ENCODE measurements at places on chromosomes 3 and 15.

- DNase-seq: no peak
These were observed 187.5 kb upstream of the CTNNB1 start for GRCh38 chr3:41011854-41012253.

- no peak for DNase-seq
These were observed 191.6 kb downstream of the KCNAB1 start for GRCh38 chr3:156311930-156312329.

DNA sequence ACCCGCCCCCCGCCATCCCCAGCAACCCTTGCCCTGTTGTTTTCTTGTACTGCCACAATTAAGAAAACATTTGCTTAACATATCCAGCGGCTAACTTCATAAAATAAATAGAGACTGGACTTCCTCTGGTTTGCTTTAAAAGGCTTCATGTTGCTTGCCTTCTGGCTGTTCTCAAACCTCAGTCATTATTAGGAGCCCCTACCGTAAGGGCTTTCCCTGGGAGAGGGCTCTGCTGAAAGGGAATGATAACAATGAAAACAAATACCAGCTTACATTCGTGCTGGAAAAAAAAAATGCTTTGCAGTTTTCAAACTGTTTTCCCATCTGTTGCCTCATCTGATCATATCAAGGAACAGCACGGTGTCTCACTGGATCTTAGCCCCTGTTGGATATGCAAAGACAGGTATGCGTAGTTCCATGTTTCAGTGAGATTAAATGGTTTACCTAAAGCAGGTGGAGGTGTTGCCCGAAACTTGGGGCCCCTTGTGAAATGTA lies 77.2 kb upstream of the VGLL4 start:
- no peak for DNase-seq

GRCh38 chr3:171558188-171558696 lies 98.0 kb upstream of the TNIK start:
- DNase-seq: no peak

DNA sequence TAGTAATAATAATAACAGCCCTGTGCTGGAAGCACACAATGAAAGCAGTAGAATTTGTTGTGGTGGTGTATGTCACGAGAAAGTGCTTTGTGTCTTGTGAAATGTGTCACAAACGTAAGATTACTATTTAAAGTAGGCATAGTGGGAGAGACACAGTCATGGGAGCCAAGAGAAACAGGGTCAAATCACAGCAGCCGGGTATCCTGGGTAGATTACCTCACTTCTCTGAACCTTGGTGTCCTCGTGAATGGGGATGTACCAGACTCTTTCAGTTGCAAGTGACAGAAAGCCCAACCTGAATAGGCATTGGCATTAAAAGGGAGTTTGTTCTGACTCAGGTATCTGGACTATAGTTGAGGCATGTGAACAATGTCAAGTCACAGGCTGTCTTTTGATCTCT lies 29.1 kb upstream of the SRGAP3 start:
- DNase-seq: no peak

DNA sequence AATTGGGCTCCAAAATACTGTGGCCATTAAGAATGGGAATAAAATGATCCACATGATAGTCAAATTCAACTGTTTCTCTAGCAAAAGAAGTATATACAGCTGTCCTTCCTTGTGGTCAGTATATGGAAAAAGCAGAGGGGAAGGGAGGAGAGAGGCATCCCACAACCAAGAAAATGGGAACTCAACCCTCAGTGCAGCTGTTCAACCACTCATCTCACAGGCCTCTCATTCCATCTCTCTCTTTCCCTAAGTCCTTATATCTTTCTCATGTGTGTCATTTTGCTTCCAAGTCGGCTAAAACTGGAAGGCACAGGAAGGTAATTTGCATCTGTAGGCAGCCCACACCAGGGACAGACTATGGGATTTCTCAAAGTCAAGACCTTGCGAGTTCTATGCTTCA lies 27.5 kb downstream of the AVEN start:
- DNase-seq: no peak

DNA sequence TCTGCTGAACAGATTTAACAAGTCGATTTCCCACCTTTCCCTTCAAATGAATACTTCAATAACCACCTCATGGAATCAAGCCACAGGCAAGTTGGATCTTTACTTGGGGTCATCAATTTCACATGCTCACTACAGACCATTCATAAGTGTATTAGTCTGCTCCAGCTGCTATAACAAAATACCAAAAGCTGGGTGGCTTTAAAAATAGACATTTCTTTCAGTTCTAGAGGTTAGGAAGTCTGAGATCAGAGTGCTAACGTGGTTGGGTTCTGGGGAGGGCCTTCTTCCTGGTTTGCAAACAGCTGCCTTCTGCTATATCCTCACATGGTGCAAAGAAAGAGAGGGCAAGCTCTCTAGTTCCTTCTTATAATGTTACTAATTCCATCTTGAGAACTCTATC lies 5.1 kb downstream of the GPR176 start:
- no peak for DNase-seq

- no peak for DNase-seq
These were observed 245.2 kb downstream of the IL20RB start for GRCh38 chr3:137202941-137203340.

- DNase-seq: no peak
These were observed 133.4 kb upstream of the SMAD3 start for GRCh38 chr15:66931768-66932633.

GRCh38 chr3:58121183-58121582 lies 89.6 kb downstream of the DNASE1L3 start:
- DNase-seq: no peak

GRCh38 chr15:85584872-85585271 lies 204.5 kb downstream of the AKAP13 start:
- DNase-seq: no peak

GRCh38 chr15:34436126-34436955 lies 1.3 kb downstream of the GOLGA8A start:
- DNase-seq: no peak

GRCh38 chr15:36645106-36645505 lies 65.7 kb downstream of the CDIN1 start:
- no peak for DNase-seq

DNA sequence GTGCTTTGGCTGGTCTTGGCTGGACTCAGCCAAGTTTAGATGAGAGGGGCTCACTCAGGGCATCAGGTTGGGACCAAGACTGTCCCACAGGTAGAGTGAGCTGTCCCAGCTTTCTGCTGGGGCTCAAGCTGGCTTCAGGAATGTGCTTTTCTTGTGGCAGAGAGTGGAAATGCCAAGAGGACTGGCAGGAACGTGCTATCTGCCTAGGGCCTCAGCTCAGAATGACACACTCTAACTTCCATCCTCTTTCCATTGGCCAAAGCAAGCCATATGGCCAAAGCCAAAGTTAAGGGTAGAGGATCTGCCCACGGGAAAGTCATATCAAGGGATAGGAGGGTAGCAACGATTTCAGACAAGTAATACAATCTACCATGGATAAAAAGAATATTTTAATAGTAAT lies 178.8 kb downstream of the ABHD5 start:
- DNase-seq: no peak

DNA sequence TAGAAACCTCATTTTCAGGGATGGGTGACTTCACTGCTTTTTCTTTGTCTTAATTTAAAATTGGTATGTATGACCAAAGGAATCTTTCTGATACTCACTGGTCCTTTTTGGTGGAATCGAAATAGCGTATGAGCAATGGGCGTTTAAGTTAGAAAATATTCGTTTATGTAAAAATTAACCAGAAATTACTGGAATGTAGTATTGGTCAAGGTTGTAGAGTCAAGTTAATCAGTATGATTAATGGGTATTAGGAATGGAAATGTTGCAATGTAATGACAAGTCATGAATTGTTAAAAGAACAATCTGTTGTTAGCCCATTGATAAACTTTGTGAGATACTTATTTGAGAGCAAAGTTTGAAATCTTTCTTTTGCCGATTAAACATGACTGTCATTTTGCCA lies 36.9 kb downstream of the AKAP13 start:
- DNase-seq: no peak

GRCh38 chr3:191246630-191247029 lies 47.6 kb downstream of the OSTN start:
- DNase-seq: no peak

GRCh38 chr3:129317014-129317771 lies 38.5 kb downstream of the HMCES start:
- no peak for DNase-seq

DNA sequence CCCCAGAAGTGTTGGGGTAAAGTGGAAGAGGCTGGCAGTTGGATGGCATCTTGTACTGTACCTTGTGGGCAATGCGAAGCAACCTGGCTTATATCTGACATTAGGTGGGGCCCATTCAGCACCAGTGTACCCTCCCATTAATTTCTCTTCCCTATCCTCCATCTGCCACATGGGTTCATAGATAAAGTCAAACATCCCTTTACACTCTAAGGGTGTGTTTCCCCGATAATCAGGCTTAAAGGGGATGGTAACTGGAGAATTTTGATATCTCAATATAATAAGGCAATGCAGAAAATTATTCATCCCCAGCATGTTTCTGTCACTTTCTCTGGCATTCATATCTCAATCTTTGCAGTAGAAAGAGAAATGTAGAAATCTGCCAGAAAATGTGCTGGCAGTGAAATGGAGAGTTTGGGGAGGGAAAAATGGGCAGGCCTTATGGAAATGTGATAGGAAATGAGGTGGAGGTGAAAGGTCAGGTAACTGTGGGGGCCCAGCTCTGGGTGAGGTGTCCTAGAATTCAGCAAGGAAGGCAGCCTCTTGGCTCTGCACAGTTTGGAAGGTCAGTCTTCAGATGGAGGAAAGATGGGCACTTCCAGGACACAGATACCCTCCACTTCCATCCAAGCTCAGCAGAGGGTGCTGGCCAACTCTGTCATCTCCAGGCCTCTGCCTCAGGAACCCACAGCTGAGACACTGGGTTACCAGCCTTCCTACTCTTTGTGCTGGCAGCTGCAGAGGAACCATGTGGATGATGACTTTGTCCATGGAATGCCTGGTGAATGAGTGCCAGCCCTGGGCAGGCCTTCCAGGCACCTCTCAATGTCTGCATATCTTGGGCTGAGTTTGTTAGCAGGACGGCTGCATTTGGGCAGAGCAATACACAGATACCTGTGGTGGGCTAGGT lies 325.9 kb upstream of the CTDSPL start:
- no peak for DNase-seq

DNA sequence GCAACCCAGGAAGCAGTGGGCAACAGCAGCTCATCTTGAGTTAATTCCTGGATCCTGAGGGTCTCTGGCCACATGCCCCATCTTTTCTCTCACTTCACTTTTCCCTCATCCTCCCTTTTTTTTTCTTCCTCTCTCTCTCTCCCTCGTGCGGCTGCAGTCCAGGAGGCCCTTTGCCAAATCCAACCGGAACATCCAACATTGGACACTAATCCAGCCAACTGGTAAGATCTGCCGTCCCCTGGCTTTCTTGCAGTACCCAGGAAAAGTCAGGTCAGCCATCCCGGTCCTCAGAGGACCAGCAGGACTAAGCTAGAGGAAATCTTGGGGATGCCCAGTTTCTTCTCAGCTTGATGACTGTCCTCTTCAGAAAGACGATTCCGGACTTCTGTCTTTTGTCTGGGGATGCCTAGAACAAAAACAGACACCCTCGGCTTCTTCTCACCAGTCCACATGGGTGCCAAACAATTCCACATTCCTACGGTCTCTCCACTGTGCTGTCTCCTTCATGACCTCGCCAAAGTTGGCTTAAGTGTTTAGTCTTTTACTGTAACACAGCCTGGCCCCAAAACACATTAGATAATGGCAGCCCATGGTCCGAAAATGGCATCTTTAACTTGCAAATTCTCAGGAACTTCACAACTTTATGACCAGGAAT lies 115.6 kb downstream of the GSK3B start:
- no peak for DNase-seq
